Small intestine (tissue), 16 donors: ENCODE measurements at places on chromosomes 5 and 9. TPM values are rescaled to one million over a fixed set of nuclear protein-coding genes. Genes with fewer than 3 reads are reported as not detected.

DNA sequence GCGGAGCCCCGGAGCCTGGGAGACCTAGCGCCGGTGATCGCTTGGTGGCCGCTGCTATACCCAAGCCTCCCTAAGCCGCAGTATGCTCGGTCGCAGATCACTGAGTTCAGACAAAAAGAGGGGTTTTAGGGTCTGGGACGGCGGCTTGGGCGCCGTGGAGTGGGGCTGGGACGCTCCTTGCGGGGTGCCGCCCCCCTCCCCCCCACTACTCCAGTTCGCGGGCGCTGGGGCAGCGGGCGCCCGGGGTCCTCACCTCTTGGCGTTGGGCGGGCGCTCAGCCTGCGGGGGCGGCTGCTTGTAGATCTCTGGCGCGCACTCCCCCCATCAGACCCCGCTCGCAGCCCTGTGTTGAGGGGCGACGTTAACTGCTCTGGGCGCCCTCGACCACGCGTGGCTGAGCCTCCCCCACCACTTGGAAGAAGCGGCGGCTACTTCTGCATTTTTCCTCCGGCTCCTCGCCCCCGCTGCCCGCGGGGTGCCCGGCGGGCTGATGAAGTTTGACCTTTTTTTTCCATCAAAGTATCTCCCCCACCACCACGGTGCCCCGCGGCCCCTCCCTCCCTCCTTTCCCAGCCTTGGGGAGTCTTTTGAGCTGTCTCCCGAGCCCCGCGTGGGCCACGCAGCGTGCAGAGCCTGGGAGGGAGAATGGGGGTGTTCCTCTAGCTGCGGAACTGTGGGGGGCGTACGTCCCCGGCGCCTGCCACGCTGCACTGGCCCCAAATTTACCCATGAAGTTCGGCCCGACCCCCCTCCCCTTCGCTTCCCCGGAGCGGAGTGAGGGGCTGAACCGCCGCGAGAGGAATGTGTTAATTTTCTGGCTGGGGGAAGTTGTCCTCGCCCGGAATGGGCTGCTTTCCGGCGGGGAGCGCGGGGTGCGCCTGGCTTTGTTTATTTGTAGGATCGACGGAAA lies 1.2 kb downstream of the CXXC5 start:
- peak; percentile 72 for DNase-seq

Gene GLDC
- polyA plus RNA-seq = 0.81 TPM

Gene MEIKIN
- not detected for polyA plus RNA-seq

- no peak for DNase-seq
Observed at GRCh38 chr5:122599000-122599399, 175.9 kb upstream of the SNX2 start.

DNA sequence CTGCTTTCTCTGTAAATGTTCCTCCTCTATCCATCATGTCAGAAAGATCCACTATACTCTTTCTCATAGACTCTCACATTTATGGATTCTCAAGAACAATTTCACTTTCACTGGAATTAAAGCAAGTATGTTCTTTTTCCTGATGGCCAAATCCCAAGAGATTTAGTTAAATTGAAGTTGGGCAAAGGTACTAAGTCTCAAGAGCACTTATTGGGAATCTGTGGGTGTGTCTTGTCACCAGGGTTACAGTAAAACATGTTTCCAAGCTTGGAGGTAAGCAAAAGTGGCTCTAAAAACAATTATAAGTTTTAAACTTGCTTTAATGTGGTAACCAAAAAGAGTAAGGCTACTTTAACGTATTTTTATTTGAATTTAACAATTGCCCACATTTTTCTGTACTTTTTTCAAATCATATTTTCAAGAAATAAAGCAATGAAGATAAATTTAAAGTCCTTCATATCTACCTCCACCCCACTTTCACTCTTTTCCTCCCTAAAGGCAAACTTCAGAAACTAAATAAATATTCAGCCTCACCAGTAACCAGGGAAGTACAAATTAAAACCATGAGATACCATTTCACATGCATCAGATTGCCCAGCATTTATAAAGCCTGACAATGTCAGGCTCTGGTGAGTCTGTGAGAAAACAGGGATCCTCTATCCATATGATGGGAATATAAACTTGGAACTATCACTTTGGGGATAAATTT lies 387.4 kb downstream of the CETN3 start:
- DNase-seq = no peak

DNA sequence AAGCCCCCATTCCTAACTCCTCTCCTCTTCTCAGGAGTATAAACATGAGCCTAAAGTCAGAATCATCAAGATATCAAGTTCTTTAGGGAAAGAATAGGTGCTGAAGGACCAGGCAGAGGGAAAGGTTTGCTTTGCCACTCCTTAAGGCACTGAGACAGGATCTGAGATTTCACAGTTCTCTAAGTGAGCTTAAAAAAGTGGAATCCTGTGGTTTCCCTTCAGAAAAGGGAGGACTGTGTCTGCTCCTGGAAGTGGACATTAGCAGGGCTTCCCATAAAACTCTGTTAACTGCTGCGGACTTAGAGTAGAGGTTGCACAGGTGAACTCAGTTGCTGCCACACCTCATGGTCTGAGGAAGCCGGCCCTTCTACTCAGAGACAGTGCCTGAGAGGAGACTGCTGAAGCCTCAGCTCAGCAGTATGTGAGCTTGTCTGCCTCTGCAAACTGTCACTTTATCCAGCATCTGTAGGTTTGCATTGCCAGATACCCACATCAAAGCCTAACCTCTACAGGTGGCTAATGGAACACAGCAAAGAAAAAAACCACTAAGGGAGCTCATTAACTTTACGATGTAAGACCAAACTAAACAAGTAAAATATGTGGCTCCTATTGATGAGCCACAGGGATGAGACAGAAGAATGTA lies 42.9 kb downstream of the RIC1 start:
- DNase-seq = peak; percentile 6
